ENCODE measurements at places on chromosomes 6 and 20. TPM values are rescaled to one million over a fixed set of nuclear protein-coding genes. Genes with fewer than 3 reads are reported as not detected.

The BPIFB2 gene
- total RNA-seq, result not detected

The C6orf163 gene
- 3.9 TPM for total RNA-seq

The FHL5 gene
- not detected for total RNA-seq

The KCNK5 gene
- total RNA-seq, result under 0.01 TPM

The NRSN2 gene
- 50.9 TPM for total RNA-seq

The PAX1 gene
- not detected for total RNA-seq

The NRN1 gene
- 0.65 TPM for total RNA-seq

The DEFB124 gene
- total RNA-seq, result not detected

The MACROD2 gene
- 1.3 TPM for total RNA-seq

The RAMACL gene
- 2.4 TPM for total RNA-seq

The GLP1R gene
- total RNA-seq, result not detected

The MYCT1 gene
- 2.6 TPM for total RNA-seq

The GTSF1L gene
- total RNA-seq, result not detected

The OR2H2 gene
- not detected for total RNA-seq

The MDN1 gene
- 27.8 TPM for total RNA-seq

The PTCHD4 gene
- 9.8 TPM for total RNA-seq

The GSTA5 gene
- total RNA-seq, result not detected

The CRYBG1 gene
- 19.3 TPM for total RNA-seq

The EPPIN gene
- total RNA-seq, result not detected

The BPI gene
- total RNA-seq, result 1.4 TPM

The PRL gene
- total RNA-seq, result not detected

The STK4 gene
- 41.6 TPM for total RNA-seq

The KCNG1 gene
- 3.0 TPM for total RNA-seq

The IPCEF1 gene
- 1.3 TPM for total RNA-seq

The NNAT gene
- total RNA-seq, result 2.8 TPM

The IL17F gene
- not detected for total RNA-seq

Data from fibroblast of the aortic adventitia (primary cell).